ENCODE measurements at places on chromosomes 11 and 22.
A peak's percentile ranks its signal among the peaks of the same experiment; 100 is the strongest.

GRCh38 chr11:57348636-57349313 is 10.6 kb downstream of the P2RX3 start:
- DNase-seq = no peak

GRCh38 chr11:12216041-12216451 is 105.7 kb downstream of the MICAL2 start:
- DNase-seq = no peak

DNA sequence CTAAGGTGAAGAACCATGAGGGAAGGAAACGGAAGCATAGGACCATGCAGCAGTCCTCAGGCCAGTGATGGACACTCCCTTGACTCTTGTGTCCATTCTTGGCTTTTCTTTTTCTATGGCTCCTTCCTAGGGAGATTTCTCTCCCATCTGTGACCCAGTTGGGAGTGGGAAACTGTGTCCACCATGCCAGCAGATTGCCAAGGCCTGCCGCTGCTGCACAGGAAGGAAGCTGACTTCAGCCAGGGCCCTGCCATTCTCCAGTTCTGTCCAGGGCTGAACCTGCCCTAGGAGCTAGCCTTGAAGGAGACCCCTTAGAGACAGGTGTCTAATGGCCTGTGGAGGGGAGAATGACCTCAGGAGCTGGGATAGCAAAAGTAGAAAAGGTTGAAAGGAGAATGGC is 17.4 kb downstream of the SSH3 start:
- no peak for DNase-seq

GRCh38 chr11:118691926-118692830 is 12.7 kb upstream of the TREH start:
- DNase-seq = peak; percentile 52

DNA sequence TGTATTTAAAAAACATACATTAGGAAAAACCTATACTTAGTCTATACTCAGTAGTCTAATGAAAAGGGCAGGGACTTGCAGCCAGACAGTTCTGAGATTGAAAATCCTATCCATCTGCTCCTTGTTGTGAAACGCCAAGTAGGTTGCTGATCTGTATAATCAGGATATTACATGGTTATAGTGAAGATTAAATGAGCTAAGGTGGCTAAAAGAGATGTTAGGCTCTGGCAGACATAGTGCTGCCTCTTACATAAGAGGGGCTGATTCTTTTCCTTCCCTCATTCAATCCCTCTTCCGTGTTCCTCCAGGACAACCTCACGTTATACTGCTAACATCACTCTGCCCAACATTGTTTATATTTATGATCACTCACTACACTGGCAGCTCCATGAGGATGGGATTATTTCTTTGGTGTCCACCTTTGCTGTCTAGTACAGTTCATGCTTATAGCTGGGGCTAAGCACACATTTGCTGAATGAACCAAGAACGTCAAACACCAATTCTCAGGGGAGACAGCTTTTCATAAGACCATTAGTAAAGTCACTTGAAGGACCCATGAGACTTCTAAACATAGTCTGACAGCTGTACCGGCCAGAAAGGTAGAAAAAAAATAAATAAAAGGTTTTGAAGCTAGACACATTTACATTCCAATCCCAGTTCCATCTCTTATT is 46.3 kb downstream of the GAB2 start:
- DNase-seq = no peak

DNA sequence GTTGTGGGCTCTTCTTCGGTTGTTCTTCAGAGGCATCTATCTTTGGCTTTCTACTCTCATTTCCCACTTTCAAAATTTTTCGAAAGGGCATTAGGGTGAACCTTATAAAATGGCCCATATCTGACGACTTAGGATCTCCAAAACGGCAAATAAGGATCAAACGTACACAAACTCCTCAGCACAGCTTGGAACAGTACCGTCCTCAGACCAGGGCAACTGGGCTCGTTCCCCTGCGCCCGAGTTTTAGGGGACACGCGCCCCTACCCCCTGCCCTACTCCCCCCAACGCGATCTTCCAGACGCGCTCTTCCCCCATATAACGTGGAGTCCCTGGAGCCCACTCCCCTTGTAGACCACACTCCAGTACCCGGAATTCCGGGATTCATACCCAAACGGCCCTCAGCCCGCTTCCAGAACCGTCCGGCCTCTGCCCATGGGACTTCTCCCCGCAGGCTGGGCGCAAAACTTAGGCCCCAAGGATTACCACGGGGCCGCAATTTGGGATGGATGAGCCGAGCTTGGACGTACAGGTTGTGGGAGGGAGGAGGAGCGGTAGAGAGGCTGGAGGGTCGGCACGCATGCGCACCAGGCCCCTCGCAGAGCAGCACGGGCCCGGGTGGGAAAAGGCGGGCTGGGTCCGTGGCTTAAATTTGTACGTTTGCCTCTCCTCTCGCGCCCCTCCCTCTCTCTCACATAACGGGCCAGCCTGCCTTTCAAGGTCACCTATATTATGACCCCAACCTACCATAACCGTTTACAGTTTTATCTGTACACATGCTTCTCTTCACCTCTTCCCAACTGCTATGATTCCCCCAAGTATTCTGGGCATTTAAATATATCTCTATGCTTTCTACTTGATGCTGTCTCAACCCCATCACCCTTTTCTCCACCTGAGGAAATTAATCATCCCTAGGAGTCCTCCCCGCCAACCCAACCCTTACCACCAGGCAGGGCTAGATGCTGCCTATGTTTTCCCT is 3.4 kb downstream of the CCDC89 start:
- peak; percentile 46 for DNase-seq

- no peak for DNase-seq
Observed at GRCh38 chr11:71420455-71421241, 27.5 kb downstream of the DHCR7 start.

- DNase-seq = no peak
Observed at GRCh38 chr11:21185959-21186358, 516.6 kb downstream of the NELL1 start.

GRCh38 chr11:131510662-131511061 is 140.2 kb downstream of the NTM start:
- no peak for DNase-seq

DNA sequence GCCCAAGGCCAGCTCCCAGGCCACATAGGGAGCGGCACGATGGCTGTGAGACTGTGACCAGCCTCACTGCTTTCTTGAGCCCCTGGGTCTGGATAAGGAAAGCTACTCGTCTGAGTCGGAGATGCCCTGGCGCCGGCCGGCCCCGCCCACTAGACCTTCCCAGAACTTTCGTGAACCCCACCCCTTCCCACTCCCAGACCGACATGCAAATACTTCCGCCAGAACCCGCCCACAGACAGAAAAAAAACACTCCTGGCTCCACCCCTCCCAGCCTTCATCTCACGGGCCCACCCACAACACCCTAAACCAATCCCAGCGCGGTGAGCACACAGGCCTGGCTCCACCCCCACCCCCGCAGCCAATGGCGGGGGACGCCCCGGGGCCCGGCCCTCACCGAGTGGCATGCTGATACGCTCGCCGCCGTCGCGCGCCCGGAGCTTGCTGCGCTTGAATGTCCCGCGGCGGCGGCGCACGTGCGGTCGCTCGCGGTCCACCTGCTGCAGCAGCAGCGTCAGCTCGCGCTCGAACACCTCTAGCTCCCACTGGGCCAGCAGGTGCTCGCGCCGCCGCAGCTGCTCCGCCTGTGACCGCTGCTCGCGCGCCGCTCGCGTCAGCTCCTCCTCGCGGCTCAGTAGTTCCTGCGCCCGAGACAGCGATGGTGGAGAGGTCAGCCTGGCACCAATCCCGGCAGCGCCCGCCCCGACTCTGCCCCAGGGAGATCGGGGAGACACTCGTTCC is 7.0 kb downstream of the MAP3K11 start:
- DNase-seq = no peak

DNA sequence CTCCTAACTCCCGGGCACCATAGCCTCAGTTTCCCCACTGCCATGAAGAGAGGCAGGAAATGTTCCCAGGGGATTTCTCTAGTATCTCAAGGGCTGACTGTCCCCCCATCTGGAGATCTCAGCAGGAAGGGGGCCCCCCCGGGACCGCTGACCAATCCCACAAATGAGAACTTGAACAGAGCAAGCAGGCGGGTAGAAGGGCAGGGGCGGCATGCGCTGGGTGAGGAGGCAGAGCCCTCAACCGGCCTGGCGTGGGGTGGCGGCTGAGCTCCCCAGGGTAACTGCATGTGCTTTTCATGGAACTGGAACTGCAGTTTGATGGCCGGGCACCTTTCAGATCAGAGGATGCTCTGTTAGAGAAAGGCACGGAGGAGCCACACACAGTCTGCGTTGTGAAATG is 144.5 kb downstream of the CTTN start:
- no peak for DNase-seq

GRCh38 chr11:19679952-19680828 is 32.4 kb upstream of the NAV2 start:
- DNase-seq = no peak

- no peak for DNase-seq
Observed at GRCh38 chr22:25114369-25115362, 85.0 kb upstream of the CRYBB3 start.

DNA sequence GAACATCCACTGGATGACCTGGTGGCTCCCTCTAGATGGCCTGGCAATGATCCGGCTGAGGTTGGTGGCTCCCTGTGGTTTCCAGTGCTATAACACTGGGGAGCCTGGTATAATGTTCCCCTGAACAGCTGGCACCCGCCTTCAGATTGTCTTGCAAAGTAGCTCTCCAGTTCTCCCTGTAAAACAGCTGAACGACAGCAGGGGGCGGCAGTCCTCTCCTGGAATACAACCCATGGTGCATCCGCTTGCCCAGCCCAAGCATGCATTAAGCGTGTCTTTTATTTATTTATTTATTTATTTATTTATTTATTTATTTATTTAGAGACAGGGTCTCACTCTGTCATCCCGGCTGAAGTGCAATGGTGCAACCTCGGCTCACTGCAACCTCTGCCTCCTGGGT is 258.9 kb downstream of the BUD13 start:
- no peak for DNase-seq

- DNase-seq = no peak
Observed at GRCh38 chr11:64025205-64025604, 10.5 kb upstream of the FLRT1 start.

DNA sequence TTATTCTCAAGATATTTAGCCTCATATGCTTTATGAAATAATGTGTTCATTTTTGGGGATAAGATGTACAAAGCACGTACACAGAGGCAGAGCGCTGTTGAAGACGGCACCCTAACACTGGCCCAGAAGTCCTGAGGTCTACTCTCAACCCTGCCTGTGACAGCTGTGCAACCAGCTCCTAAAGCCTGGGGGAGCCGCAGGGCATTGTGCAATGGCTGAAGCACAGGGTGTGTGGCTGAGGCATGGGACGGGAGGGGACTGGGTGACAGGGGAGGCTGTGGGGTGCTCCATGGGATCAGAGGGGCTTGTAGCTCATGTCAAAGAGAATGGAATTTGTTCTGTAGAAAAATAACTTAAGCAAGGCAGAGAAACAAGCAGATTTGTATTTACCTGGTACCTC is 27.7 kb downstream of the FAM227A start:
- DNase-seq = no peak

- no peak for DNase-seq
Observed at GRCh38 chr22:25492841-25493734, 71.4 kb upstream of the GRK3 start.

DNA sequence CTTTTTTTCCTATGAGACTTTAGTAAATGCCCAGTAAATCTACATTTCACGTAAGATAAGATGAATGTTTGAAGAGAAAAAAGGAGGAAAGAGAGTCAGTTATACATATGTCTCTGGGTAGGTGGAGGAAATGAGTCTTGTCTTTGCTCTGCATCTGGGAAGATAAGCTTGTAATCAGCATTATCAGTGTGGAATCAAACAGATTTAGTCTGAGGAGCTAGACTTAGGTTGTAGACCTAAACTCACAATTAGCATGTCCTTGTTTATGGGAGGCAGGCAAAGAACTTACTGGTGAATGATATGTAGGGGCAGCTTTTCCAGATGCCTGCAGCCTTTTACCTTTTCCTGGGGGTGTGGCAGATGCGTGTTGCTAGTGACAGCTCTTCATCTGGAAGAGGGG is 962.3 kb downstream of the TBC1D22A start:
- no peak for DNase-seq

DNA sequence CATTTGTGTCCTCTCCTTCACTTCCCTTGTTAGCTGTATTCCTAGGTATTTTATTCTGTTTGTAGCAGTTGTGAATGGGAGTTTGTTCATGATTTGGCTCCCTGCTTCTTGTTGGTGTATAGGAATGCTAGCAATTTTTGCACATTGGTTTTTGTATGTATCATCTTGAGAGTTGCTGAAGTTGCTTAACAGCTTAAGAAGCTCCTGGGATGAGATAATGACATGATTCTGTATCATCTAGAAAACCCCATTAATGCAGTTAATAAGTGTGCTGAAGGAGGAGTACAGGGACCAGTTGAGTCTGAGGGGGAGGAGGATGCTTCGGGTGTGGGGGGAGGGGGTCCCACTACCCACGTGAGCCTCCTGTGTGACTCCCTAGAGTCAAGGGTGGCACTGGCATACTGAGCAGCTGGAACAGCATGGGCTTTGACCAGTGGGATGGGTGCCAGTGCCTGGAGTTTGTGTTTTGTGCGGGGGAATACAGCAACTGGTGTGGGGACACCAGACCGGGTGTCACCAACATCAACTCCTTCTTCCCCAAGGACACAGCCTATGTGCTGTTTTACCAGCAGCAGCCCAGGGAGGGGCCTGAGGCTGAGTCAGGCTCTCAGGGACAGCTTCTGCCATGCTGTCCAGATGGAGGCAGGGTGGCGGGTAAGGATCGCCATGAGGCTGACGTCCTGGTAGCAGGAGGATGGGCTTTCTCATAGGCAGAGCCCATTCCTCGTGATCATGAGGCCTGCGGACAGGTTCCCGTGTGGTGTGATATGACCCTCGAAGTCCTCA is 24.1 kb downstream of the USP35 start:
- DNase-seq = no peak

DNA sequence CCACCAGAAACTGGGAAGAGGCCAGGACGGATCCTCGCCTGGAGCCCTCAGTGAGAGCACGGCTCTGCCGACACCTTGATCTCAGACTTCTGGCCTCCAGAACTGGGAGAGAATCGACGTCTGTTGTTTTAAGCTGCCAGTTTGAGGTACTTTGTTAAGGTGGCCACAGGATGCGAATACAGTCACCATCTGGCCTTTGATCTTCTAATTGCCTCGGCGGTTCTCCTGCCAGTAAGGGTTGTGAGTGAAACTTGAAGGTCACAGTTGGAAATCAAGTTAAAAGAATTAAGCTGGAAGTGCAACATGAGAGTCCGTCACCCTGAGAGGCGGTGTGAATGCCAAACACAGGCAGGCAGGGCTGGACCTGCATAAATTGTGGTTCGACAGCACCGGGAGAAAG is 27.9 kb downstream of the PARVB start:
- no peak for DNase-seq

- DNase-seq = no peak
Observed at GRCh38 chr11:11499300-11499699, 122.5 kb downstream of the GALNT18 start.

- no peak for DNase-seq
Observed at GRCh38 chr11:35190804-35191348, 51.9 kb downstream of the CD44 start.

DNA sequence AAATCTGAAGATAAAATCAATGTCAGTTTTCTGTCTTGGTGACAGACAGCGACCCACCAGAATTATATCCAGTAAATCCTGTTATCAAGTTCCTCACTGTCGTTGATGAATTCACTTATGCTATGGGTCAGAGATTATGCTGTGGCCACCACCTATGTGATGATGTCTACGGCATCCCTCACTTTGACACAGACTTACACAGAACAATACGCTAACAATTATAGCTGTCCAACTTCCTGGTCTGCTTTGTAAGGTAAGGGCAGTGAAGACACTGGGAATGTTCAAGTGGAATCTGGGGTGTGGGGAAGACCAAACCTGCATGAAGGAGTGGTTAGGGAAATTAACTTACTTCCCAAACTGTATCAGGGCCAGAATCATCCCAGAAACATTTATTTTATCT is 19.3 kb upstream of the PAX6 start:
- DNase-seq = no peak

Data from activated CD4-positive, alpha-beta T cell treated with anti-CD3 and anti-CD28 coated beads for 1 hour (primary cell).